ENCODE measurements at places on chromosomes 13 and 19.

DNA sequence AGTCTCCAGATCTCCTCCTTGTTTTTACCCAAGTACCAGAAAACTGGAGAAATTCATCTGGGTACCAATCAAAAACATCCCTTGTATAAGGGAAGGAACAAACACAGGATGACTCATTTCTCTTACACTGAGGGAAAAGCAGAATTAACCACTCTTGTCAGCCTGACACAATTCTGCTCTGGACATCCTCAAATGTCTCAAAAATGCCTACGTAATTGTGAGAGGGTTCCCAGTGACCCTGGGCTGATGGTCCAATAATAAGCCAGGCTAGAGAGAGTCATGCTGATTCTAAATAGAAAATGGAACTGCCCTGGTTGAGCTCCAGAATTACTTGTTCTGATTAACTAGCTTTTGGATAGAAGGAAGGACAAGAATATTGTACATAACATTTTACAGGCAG is 14.5 kb downstream of the ZNF708 start:
- no peak for DNase-seq

GRCh38 chr13:67935626-67936025 is 705.5 kb upstream of the PCDH9 start:
- no peak for DNase-seq

- no peak for DNase-seq
Observed at GRCh38 chr13:51063909-51064308, 47.2 kb downstream of the C13orf42 start.

- DNase-seq, result peak; percentile 68
Observed at GRCh38 chr13:27359199-27359821, 65.1 kb upstream of the GTF3A start.

- DNase-seq, result peak; percentile 97
Observed at GRCh38 chr13:33678906-33679657, 138.9 kb upstream of the RFC3 start.

DNA sequence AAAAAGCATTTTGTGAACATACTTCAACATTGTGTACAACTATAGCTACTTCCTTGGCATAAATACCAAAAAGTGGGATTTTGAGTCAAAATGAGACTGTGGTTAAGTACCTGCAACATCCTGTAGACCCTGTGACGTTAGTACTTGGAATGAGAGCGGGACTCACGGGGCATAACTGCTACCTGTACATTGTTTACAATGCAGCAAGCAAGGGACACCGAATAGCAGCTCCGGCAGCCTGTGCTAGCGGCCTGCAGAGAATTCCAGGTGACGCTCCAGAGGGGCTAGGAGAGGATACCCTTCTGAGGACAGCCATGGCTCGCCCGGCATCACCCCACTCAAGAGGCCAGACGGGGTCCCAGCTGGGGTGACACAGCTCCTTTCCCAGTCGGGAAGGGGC is 824 bp upstream of the ZNF331 start:
- DNase-seq, result no peak

GRCh38 chr19:7857727-7858108 is 16.5 kb downstream of the PRR36 start:
- DNase-seq, result no peak

- DNase-seq, result no peak
Observed at GRCh38 chr13:54980651-54981050, 1952.0 kb downstream of the OLFM4 start.

DNA sequence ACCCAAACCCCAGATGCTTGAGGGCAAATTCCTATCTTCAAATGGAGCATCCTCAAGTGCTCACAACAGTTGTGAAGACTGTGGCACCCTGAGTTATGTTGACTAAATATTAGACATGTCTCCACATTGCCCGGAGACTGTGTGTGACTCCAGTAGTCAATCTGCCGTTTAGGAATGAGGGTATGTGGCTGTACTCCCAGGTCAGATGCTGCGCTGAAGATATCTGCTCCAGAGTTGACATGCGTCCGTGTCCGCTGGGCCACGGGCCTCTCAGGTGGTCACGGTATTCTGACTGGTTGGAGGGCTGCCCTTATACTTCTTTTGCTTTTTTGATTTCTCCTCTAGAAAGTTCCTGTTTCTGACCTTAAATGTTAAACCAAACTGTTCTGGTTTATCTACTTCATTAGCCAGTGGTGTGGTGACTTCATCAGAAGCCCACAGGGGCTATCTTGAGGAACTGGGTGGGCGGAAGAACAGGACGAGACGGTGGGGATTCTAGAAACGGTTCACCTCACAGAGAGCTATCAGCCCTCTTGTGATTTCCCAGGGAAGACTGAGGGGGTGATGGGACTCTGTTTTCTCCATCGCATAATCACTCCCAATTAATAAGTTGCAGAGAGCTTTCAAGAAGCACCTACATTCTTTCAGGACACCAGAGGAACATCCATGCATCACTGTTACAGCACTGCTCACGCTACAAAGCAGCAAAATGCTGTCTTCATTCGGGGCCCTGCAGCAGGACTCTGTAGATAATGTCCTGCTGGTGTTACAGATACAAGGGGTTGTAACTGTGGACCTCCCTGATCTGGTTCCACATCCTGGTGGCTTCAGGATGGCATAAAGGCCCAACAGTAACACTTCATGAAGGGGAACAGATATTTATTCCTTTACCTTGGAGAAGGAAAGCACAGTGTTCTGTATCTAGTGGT is 1.3 kb upstream of the LCP1 start:
- DNase-seq, result no peak

GRCh38 chr13:60627071-60627686 is 230.2 kb downstream of the TDRD3 start:
- DNase-seq, result peak; percentile 59
